Stimulated activated CD4-positive, alpha-beta T cell treated with anti-CD3 and anti-CD28 coated beads, Interleukin-2, amount 100 ng/mL, for 24 hours (primary cell): ENCODE measurements at places on chromosomes 2 and 18.

DNA sequence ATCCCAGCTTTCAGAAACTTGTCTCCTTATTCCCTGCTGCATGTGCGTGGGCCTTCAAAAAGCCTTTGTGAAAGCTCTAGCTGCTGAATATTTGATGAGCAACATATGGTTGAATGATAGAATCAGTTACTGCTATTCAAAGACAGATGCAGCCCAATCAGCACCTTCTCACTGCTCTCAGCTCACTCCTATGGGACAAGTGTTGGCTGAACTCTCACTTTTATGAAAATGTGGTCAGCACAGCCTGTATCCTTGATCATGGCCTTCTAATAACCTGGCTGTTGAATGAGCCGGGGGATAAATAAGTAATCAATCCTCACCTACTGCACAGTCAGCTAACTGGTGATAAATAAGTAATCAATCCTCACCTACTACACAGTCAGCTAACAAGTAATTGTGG lies 103.2 kb downstream of the PIEZO2 start:
- DNase-seq = no peak

DNA sequence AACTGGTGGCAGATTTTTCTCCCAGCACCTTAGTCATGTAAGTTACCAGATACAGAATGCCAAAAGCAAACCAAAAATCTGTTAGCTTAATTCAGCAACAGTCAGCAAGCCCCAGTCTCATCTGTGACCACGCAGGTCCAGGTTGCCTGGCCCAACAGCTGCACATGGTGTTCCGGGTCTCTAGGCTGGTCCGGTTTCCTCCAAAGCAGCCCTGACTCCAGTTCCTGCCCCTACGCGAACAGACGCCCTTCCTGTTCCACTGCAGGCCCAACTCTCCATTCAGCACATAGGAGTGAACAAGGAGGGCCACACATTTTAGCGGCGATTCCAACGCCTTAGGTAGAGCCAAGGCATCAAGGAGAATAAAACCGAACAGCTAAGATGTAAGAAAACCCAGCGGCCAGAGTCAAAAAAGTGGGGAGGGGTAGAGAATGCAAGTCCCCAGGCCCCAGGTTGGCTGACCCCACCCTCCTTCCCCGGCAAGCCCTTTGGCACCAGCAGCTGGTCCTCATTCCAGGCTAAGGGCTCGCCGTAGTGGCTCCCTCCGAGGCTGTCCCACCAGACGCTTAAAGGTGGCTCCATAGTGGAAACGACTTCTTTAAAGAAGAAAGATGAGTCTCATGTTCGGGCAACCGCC lies 1.5 kb downstream of the STK25 start:
- DNase-seq = no peak

DNA sequence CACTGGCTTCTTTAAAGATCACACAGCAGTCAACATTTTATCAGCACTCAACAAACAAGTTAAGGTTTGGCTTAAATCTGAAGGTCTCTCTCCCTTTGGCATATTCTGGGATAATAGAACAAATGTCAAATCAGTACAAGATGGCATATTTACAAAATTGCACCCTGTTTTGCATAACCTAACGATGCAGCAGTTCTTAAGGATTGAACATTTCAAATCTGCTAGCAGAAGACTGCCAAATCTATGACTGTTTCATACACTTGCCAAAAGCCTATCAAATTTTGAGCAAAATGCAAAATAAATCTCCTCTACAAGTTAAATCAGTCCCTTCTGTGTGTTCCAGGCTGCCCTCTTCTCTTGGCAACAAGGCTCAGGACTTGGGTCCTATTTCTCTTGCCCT lies 73.6 kb downstream of the DPP4 start:
- no peak for DNase-seq

DNA sequence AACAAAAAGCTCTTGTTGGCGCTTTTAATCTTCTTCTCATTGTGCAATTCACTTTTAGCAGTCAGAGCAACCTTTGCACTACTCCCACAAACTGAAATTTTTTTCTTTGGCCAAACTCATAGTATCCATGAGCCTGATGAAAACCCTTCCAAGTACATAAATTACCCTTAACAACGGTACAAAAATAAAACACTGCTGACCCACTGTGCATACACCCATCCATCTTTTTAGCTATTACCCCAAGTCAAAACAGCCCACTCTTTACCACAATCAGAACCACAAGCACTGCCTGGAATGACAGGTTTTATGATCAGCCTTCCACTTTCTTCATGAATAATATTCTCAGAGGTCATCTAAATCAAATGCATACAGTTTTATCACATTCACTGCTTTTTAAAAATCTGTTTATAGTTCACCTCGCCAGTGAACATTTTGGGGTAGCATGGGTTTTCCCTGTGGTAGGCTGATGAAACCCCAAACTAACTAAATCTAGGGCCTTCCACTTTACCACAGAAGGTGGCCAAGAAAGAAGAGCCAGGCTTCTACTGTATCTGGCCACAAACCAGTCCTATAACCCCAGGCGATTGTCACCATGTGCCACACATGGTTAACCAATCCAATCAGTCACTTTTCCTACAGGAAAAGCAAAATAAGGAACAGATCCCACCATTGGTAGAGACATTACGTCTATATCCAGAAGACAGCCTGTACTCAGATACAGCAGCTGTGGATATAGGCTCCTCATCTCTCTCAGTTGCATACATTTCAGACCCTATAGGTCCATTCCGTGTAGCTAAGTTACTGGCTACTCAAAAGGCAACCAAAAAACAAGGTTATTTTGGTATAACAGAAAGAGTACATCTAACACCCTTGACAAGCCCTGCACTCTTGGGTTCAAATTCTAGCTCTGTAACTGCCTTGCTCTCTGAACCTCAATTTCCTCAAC lies 171.3 kb downstream of the THADA start:
- no peak for DNase-seq

GRCh38 chr2:177675350-177675821 lies 282.8 kb downstream of the AGPS start:
- DNase-seq = no peak

DNA sequence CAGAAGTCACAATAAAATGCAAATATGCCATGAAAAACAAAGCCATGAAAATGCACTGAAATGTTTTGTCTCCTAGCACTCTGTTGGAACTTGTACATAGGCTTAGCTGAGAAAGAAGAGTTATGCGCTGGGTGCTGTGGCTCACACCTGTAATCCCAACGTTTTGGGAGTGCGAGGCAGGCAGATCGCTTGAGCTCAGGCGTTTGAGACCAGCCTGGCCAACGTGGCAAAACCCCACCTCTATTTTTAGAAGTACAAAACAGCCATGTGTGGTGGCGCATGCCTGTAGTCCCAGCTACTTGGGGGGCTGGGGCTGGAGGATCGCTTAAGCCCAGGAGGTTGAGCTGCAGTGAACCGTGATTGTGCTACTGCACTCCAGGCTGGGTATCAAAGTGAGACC lies 39.9 kb downstream of the IRS1 start:
- no peak for DNase-seq

DNA sequence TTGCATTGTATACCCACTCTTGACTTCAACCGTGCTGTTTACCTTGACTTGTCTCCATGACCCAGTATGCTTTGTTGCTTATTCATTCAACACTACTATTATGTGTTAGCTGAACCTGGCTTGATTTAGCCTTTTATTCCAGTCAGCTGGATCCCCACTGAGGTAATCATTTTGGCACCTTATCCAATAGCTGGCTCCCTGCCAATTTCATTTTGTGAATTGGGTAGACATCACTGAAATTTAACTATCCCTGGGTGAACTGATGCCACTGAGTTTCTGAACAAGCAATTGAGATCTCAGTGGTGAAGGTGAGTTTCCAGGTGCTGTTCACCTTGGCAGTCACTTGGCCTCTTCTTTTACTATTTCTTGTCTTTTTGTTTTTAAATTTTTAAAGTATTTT lies 584.3 kb downstream of the ADCYAP1 start:
- no peak for DNase-seq

- DNase-seq = no peak
Measured at GRCh38 chr2:164771897-164772296, 69.7 kb downstream of the COBLL1 start.

GRCh38 chr2:141137122-141137693 lies 993.6 kb downstream of the LRP1B start:
- DNase-seq = no peak

DNA sequence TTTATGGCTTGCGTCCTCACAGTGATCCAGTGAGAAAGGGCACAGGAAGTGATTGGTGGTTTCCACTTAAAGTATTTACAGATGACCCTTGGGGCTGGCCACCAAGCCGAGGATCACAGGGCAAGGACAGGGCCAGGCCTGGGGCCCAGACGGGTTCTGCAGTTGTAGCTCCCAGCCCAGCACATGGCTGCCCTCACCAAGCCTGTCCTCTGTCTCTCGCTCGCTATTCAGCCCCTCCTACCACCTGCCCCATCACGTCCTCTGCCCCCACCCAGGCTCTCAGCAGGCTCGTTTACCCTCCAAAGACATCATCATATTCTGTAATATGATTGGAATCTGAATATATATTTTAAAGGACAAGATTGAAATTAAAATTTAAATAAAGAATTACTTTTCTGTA lies 246.0 kb downstream of the KLHL29 start:
- DNase-seq = no peak

- no peak for DNase-seq
Measured at GRCh38 chr18:37341016-37341415, 224.6 kb downstream of the CELF4 start.

DNA sequence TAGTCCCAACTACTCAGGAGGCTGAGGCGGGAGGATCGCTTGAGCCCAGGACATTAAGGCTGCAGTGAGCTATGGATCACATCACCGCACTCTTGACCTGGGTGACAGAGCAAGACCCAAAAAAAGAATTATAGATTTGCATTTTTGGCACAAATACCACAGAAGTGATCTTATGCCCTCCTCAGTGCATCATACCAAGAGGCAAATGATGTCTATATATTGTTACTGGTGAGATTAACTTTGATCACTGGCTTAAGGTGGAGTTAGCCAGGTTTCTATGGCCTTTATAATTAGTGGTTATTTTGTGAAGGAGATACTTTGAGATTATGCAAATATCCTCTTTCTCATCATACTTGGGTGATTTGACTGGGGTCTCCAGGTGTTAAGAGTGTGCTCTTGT lies 22.1 kb upstream of the CATIP start:
- DNase-seq = no peak

GRCh38 chr2:229127471-229127870 lies 143.6 kb downstream of the PID1 start:
- DNase-seq = no peak

DNA sequence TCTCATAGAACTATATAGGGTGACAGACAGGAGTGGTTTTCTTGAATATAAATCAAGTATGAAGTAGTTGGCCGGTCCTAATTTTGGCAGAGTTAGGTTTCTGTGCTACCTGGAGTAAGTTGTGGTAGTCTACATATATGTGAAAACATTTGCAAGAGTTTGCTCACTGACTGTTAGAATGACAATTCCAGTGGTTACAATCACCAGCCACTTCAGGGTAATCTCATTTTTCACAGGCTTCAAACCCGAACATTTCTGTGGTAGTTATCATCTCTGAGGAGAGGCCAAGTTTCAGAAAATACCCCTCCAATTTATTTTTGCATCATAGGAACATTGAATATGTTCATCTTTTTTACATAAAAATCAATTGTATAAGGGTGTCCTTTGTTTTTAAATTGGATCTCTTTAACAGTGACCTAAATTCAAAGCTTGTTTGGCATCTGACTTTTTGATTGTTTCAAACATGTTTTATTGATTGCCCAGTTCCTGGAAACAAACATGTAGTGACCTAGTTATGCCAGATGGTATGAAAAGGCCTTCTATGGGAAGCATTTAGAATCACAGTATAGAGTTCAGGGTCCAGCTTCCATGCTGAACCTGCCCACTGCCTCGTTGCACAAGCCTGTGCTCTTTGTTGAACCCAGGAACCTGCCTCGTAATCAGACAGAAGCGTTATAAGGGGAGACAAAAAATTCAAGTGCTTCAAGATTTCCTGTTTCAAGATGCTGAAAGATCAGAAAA lies 250.6 kb downstream of the LTBP1 start:
- DNase-seq = no peak

DNA sequence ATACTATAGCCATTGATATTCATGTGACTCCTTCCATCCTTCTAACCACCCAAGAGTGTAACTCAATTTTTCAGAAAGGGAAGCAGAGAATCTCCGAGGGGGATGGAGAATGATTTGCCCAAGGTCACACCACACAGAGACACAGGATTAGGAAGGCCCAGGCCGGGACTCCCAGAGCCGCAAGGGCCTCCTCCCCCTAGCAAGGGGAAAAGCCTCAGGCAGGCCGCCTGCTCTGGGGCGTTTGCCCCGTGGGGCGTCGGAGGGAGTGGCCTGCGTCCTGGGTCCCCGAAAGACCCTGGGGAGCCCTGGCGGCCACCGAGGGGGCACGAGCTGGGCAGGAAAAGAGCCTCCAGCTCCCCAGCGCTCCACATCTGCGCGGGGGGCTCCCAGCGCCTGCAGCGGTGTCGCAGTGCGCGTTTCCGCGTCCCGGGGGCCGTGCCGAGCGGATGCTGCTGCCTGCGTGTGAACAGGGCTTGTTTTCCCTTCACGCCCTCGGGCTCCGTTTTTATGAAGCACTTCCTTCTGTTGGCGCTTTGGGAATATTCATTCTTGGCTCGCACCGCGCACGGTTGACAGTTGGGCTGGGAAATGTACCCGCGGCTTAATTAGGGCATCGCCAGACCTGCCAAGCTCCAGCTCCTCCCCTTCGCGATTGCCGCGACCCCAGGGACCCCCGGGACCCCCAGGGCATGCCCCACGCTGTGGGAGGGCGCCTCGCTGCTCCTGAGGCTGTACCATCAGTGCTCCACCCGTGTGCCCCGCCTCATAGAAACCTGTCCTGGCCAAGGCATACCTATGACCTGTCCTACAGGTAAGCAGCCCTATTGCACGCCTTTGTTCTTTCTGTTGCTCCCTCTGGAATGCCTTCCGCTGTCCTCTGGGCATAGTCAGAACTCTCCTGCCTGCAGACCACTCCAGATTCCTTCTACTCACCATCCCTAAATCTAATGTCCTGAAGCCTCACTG lies 158.9 kb upstream of the GLI2 start:
- DNase-seq = no peak

DNA sequence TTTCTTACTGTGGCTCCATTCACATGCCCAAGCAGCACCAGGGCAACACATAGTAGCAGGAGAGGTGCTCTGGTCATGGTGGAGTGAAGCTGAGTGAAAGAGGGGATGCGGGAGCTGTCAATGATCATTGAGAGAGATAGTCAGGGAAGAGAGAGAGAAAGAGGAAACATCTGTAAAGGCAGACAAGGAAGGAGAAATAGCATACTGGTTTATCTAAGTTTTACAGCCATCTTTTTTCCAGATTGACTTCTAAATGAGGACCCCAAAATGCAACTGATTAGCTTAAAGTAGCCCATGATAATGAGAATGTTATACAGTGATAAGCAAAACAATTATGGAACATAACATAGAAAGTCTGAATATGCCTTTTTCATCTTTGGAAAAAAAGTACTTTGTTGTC lies at the start of gene C2orf66:
Gene C2orf66, minus strand, starts transcription at position 96 of the 400 bp plus-strand sequence. Its CDS starts 19 bp downstream, at position 77.
- DNase-seq = no peak

DNA sequence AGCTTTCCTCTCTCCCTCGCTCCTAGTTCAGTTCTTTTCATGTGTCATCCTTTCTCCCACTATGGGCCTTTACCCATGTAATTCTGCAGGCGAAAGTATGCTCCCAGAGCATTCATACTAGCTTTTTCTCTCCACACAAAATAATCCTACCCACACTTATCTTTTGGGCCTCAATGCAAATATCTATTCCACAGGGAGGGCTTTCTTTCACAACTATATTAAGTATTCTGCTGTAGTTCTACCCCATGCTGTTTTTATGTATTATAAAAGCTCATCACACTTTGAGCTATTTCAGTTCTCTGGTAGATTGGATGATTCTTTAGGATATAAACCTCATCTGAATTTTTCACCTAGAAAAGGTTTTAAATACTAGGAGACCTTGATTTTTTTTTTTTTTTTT lies 774.6 kb upstream of the CRIM1 start:
- no peak for DNase-seq
